NCI-H2171 (cell line): ENCODE measurements at places on chromosomes 7 and 10.

- DNase-seq = no peak
These were observed 28.0 kb upstream of the CTTNBP2 start for GRCh38 chr7:117901089-117901797.

GRCh38 chr10:28878236-28878970 is 201.1 kb downstream of the BAMBI start:
- no peak for DNase-seq

DNA sequence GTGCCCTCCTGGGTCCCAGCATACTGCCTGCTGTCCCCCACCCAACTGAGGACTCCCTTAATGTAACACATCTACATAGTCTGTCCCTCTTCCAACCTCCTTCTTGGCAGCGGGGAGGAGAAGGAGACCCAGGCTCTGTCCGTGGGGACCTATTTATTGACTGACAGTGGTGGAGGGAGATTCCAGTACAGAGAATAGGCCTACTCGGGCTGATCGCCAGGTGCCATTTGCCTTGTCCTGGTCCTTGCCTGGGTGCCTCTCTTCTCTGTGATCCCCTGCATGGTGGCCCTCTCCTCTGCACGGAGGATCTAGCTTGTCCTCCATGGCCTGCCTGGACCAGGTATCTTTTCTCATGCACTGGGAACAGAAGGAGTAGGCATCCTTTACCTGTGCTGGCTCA is 17.0 kb downstream of the GHRHR start:
- no peak for DNase-seq

DNA sequence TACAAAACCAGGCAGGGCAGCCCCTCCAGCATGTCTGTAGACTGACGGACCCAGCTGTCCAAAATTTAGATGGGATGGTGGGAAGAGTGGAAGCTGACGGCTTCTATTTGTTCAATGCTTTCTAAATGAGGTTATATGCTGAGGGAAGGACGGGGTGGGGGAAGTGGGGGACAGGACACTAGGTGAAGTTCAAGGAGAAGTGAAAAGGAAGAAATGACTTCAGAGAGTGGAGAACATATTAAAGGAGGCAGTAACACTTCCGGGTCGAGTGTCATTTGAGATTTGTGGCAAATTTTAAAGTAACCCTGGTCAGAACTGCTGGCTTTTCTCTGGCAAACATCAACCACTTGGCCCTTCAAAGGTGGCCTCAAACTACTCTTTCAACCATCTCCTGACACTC is 9.4 kb downstream of the PIP4K2A start:
- no peak for DNase-seq

GRCh38 chr7:40162516-40162915 is 27.7 kb downstream of the SUGCT start:
- DNase-seq = no peak
